Hematopoietic multipotent progenitor cell (in vitro differentiated cells): ENCODE measurements at places on chromosomes 12 and 14. TPM values are rescaled to one million over a fixed set of nuclear protein-coding genes. Genes with fewer than 3 reads are reported as not detected.

DNA sequence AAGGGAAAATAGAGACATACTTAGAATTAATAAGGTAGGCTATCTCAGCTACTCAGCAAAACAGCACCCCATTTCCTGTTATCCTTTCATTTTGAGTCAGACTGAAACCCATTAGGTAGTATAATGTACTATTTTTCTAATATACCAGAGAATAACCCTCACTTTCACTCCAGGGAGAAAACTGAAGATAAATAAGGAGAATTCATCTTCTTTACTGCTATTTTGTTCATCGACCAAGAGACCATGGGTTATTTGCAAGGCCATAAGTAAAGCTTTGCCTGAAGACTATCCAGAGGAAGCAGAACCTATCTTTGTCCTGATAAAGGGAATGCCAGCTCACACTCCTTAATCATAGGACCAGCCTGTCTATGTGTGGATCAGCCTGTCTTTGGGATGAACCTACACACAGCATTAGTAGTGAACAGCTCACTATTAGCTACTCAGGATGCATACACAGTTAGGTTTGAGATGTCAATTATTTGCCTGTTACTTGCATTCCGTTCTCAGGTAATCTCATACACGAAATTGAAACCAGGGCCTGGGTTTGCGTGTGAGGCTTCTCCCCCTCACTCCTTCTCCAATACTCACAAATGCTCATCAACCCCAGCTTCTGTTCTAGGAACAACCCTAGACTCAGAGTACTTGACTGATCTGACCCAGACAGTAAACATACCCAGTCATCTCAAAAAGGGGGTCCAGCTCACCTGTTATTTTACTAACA is 124.4 kb downstream of the DAD1 start:
- no peak for DNase-seq

DNA sequence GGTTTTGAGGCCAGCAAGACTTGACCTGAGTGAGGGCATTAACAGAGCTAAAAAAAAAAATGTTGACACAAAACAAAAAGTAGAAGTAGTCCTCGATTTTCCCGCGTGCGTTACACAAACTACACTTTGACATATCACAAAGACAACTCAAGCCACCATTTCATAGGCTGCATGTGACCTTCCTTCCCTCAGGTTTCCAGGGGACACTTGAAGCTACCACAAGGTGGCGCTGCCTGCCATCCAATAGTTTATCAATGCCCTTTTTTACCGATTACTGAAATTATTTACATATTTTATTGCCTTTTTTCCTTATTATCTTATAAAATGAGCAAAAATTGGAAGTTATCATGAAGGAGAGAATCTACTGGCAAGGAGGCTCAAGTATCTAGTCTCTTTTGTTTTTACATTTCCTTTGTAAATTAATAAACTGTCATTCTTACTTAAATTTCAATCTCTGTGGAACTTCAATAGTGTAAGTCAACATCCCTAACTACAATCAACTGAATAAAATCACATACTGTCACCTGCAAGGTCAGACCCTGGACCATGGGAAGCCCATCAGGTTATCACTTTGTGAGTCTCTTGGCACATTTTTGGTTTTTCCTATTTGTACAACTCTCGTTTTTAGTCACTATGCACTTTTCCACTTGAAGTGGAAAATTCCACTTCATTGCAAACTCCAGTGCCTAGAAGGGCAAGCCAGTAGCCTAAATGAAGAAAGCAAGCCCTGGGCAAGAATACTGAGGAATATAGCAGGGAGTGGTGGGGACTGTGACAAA is 84.6 kb upstream of the CPSF6 start:
- peak; percentile 62 for DNase-seq

DNA sequence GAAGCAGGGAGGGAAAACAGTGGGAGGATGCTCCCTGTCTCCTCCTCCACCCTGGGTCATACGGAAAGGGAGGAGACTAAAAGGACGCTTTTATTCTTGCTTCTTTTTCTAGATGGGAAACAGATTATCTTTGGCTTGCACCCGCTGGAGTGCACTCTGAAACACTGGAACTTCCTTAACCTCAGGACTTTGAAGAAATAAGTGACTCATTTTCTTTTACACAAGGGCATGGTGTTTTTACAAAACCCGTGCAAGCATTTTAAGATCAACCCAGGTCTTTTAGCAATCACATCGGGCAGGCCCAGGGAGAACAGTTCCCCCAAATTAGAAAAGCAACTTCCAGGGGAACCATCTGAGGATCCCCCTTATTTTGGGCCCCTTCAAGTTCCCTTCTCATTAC is 80.9 kb upstream of the TSPAN11 start:
- DNase-seq, result no peak

- DNase-seq, result no peak
Observed at GRCh38 chr14:95255013-95255412, 64.7 kb downstream of the CLMN start.

- DNase-seq, result no peak
Observed at GRCh38 chr14:79861111-79861510, 350.2 kb downstream of the DIO2 start.

DNA sequence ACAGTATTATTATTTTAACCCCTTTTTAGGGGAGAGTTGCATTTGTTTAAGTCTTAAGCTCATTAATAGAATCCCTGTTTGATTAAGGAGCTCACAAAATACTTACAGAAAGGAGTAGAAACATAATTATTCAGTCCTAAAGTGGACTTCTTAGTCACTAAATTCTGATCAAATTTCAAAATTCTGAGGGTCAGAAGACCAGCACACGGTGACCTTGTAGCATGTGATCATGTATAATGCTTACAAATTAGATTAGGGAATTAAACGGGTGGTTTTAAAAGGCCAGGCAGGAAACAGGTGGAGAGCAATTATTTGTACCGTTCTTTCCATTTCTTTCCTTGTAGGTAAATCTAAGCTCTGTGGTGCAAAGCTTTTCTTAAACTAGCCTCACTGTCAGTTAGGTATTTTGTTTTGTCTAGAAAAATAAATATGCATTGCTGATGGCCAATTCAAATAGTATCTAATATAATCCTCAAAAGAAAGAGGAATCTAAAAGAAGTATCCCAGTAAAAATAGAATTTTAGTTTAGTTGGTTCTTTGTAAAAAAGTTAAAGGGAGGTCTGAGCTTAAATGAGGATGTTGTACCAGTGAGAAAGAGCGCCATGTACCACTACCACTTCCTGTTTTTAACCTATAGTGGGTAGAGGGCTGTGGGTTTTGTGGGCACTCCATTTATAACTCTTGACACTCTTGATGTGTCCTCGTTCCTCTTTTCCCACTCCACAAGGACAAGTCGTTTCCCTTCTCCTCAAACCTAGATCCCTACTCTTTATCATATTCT is 51.1 kb downstream of the SLC38A1 start:
- DNase-seq, result no peak

GRCh38 chr12:112905451-112906089 is 1.2 kb upstream of the OAS1 start:
- DNase-seq, result no peak

NYNRIN gene
- 20.2 TPM for total RNA-seq

RIMBP2 gene
- 0.27 TPM for total RNA-seq

GRCh38 chr14:73722581-73722980 is 8.4 kb upstream of the PNMA1 start:
- no peak for DNase-seq

NANOG gene
- not detected for total RNA-seq

EIF2S3B gene
- total RNA-seq, result 10.2 TPM

GRCh38 chr14:101399737-101400517 is 161.4 kb upstream of the DIO3 start:
- DNase-seq, result no peak

ITGA7 gene
- total RNA-seq, result 1.1 TPM
